H1 (cell line): ENCODE measurements at places on chromosomes 7 and 10. TPM values are rescaled to one million over a fixed set of nuclear protein-coding genes. Genes with fewer than 3 reads are reported as not detected.

GRCh38 chr10:94546901-94547185, 1.3 kb downstream of the HELLS start:
- no peak for DNase-seq

Gene WNT8B
- 0.20 and 0.71 TPM in 2 replicates for polyA plus RNA-seq

- DNase-seq: no peak
Measured at GRCh38 chr7:43054052-43054722, 58.3 kb upstream of the HECW1 start.

GRCh38 chr10:130687566-130687965, 551.4 kb downstream of the GLRX3 start:
- DNase-seq: no peak

DNA sequence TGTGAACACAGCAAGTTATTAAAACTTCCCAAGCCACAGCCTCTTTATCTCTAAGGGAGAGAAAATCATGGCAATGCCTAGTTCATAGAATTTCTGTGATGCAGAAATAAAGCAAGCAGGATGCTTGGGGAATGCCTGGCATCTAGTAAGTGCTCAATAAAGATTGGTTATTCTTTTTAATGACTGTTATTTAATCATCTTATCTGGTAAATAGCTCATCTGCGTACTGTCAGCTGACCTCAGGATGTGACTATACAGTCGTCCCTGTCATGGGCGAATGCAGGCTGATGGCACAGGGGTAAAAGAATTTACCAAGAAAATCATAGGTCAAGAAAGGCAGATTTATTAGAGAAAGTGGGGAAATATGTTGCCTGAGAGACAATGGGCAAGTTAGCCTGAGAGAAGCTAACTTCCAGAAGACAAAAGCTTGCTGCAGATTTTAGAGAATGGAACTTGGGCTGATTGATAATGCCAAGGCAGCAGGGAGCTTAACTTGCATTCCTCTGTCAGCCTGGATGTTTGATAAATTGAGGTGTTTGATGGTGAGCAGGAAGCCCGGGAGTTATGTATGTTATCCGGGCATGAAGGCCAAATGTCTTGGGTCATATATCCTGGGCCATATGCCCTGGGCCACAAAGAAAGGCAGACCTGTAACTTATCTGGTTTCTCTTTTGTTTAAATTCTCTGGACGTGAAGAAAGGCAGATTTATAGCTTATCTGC, 126.0 kb downstream of the KCNMA1 start:
- no peak for DNase-seq

Gene OR6V1
- not detected in 2 replicates for polyA plus RNA-seq

DNA sequence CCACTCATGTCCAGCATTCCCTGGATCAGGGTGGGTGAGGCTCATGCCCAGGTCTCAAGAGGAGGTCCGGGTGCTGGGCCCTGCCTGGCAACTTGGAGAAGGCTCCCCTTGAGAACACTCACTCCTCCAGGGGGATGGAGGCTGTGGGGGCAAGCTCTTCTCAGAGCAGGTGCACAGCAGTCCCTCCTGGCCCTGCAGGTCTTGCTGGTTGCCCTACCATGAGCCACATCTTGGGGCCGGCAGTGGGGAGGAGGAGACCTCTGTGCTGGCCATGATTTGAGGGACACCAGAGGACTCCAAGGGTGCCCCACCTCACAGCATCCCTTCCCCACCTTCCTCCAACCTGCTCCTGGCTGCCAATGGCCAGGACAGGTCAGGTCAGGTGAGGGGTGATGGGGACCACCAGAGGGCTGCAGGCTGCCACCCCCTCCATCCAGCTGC, 87.4 kb upstream of the RET start:
- DNase-seq: no peak

DNA sequence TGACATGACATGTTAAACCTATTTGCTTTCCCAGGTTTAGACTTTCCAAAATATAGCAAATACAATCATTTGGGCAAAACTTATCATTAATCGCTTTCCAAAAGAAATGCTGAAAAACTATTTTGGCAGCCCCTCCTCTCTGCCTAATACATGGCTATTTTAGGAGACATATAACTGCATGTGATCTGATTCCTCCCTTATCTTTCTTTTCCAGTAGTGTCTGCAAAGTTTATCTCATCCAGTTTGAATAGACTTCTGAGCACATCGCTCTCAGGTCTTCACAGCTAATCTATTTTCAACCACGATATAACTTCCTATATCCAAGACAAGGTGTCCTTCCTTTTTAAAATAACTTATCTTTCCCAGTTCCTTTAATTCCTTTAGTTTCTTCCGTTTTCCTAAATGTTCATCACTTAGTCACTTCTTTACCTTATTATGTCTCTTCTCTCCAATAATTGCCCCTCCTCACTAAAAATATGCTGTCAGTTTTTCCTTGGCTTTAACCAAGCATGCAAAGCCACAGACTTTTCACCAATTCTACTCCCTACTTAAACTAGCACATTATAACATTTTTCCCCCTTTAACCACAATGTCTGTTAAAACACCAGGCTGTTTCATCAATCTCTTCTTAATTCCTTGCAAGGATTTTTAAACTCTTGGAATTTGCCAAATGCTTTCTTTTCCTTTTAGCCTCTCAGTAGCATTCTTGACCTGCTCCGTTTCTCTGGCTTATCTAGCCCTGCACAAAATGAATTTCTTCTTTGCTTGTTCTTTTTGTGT, 24.4 kb downstream of the GNG11 start:
- no peak for DNase-seq

DNA sequence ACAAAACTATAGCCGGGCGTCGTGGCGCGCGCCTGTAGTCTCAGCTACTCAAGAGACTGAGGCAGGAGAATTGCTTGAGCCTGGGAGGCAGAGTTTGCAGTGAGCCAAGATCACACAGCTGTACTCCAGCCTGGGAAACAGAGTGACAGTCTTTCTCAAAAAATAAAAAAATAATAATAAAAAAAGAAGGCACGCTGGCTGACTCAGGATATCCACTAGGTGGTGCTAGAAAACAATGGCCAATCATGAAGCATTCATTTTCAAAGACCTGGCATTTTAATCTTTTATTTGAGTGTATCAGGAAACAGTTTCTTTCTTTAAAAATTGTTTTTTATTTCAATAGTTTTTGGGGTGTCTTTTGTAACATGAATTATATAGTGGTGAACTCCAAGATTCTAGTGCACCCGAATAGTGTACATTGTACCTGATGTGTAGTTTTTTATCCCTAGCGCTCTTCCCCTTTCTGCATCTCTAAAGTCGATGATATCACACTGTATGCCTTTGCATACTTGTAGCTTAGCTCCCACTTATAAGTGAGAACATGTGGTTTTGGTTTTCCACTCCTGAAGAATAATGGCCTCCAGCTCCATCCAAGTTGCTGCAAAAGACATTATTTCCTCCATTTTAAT, 88.6 kb downstream of the LYZL1 start:
- no peak for DNase-seq

Gene SLC18A2
- 5.2 and 6.5 TPM in 2 replicates for polyA plus RNA-seq

Gene HMX2
- 2.2 and 2.7 TPM in 2 replicates for polyA plus RNA-seq

- DNase-seq: no peak
Measured at GRCh38 chr7:99143521-99143852, 421 bp downstream of the SMURF1 start.

DNA sequence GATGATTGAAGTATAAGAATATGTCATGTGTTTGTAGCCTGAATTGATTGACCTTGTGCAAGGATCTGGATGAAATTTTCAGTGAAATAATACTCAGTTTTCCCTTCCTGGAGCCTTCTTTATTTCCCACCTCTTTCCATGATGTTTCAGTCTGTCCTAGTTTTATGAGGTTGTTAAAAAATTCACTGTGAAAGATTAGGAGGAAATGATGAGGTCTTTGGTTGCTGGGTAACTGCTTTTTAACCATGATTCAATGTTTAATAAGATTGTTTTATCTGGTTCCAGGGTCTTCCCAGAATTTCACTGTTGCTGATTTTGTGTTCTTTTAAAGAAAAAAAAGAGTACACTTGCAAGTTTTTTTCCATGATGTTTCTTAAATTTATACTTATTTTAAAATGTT, 221.5 kb downstream of the MBL2 start:
- no peak for DNase-seq

DNA sequence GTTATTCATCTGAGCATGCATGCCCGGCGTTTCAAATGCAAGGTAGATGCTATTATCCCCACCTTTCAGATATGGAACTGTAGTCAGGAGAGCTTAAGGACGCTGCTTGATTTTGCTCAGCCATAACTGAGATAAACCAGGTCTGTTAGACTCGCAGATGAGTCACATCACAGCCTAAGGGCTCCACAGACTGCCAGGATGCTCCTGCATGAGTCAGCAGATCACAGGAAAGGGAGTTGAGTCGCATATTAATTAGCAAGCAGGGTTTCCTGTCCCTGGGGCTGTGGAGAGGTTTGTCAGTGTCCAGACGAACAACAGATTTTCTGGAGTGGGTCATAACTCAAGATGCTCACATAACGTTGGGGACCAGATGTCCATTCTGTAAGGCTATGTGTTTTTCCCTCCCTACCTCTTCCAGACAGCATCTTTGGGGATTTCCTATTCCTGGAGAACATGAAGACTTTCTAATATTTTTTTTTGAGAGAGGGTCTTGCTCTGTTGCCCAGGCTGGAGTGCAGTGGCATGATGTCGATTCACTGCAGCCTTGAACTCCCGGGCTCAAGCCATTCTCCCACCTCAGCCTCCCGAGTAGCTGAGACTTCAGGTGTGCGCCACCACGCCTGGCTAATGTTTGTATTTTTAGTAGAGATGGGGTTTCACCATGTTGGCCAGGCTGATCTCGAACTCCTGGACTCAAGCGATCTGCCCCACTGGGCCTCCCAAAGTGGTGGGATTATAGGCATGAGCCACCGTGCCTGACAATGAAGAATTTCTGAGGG, 36.7 kb downstream of the PFKFB3 start:
- no peak for DNase-seq

- DNase-seq: no peak
Measured at GRCh38 chr10:17009212-17009700, 120.4 kb downstream of the CUBN start.

- DNase-seq: peak; percentile 71
Measured at GRCh38 chr10:77641788-77642397, 4.3 kb upstream of the KCNMA1 start.

Gene FAM200A
- 3.2 and 4.3 TPM in 2 replicates for polyA plus RNA-seq

DNA sequence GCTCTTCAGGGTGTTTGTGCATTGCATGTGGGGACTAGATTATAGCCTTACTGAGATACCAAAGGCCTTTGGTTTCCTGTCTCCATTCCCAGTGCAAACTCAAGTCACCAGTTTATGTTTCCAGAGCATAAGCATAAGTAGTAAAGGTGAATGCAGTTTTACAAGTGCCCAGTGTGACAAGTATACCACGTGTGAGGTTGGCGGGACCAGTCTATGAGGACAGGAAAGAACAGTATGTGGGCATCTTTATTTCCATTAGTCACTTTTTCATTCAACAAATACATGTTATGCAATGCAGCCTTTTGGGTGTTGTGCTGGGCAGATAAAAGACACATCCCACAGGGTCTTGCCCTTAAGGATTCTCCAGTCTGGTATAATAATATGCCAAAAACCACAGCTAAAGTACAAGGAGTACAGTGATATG, 146.5 kb downstream of the ARID5B start:
- no peak for DNase-seq

Gene GPR26
- 0.11 and 0.21 TPM in 2 replicates for polyA plus RNA-seq

DNA sequence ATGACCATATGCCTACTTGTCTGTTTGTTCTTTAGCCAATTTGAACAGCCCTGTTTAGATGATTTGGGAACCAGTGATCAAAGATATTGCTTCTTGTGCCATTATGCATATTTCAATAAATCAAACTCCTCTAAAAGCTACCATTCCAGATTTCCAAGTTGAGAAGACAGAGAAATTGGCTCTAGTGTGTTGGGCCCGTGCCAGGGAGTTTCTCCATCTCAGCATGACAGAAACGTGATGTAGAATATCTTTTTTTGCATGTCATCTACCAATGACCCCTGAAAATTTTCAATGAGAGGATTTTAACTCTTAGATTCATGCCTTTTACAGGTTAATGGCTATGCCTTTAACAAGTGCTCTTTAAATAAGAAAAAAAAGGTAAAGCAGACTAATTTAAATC, 50.7 kb upstream of the CABCOCO1 start:
- DNase-seq: no peak

GRCh38 chr7:52909131-52909530, 126.3 kb upstream of the POM121L12 start:
- DNase-seq: no peak

- DNase-seq: no peak
Measured at GRCh38 chr10:58932577-58933314, 243.7 kb upstream of the PHYHIPL start.

DNA sequence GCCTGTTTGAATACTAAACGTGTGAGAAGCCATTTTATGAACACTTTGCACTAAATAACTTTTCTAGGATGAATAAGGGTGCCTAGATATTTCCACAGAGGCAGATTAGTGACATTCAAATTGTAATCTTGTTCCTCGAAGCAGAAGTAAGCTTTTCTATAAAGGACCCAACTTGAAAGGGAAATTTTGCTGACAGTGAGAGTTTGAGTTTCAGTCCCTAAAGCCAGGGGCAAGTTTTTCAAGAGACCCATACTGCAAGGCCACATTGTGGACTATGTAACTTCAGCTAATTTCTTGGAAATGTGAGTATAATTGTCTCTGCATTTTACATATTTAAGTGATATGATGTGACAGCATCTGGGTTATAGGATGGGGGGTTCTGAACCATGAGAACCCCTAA, 387.2 kb upstream of the ETV1 start:
- no peak for DNase-seq

GRCh38 chr7:974172-974571, 1.2 kb downstream of the COX19 start:
- no peak for DNase-seq

DNA sequence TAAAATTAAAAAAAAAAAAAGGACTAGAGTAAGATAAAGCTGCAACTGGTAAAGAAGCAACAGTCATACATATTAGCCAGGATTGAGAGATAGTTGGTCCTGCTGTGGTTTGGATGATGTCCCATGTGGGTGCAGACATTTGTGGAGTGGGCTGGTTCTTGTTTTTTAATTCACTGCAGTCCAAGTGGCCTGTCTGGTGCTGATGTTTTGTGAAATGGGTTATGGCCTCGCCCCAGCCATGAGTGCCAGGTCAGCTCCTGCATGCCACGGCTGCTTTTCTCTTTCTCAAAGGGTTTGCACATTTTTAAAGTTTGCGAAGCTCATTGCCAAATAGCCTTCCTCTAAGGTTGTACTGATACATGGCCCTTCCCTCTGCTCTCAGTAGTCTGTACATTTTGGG, 14.1 kb upstream of the BTBD16 start:
- no peak for DNase-seq

DNA sequence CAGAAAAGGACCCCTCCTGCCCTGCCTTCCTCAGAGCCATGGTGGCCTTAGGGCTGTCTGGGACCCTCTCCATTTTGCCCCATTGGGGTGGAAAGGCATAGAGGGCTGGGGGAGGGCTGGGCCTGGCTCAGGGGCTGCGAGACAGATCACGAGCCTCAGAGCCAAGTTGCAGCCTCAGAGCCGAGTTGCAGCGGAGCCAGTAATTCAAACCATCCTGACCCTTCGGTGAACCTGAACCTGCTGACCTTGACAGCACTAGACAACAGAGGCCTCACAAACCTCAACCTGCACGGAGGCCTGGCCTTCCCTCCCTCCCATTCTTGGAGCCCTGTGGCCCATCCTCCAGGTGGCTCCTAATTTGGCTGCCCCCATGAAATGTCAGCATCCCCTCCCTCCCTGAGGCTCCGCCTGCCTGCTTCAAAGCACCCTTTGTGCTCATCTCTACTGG, 45.4 kb downstream of the PAX2 start:
- no peak for DNase-seq

Gene NKX1-2
- 11.5 and 12.7 TPM in 2 replicates for polyA plus RNA-seq
